ENCODE measurements at places on chromosomes 6 and 20.

DNA sequence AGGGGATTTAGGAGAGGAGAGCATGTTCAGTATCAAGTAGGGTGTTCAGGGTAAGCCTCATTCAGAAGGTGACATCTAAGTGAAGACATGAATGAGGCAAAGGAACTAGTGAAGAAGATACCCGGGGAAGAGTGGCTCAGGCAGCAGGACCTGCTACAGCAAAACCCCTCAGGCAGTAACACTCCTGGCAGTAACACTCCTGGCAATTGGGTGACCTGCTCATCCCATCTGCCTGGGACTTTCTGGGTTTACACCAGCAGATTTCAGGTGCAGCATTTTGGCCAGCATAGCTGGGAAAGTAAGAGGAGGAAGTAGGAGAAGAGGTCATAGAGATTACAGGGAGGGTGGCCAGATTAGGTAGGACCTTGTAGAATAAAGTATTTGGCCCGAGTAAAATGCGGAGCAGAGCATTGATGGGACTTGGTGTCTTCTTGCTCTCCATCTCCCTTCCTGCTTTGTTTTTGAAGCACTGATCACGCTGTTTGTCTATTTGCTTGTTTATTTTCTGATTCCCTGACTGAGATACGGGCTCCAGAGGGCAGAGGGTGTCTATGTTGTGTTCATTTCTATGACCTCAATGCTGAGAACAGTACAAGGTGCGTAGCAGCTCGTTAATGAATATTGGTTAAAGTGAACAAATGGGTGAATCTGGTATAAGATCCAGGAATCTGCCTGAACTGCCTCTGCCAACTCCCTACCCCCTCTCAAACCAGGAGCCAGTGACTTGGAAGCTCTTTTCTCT, 88.3 kb downstream of the IYD start:
- no peak for DNase-seq

GRCh38 chr20:52992632-52993031, 20.5 kb downstream of the TSHZ2 start:
- no peak for DNase-seq

- no peak for DNase-seq
These were observed 259.3 kb downstream of the TFAP2B start for GRCh38 chr6:51077821-51078518.

- no peak for DNase-seq
These were observed 412.0 kb upstream of the NOX3 start for GRCh38 chr6:155867682-155868081.

DNA sequence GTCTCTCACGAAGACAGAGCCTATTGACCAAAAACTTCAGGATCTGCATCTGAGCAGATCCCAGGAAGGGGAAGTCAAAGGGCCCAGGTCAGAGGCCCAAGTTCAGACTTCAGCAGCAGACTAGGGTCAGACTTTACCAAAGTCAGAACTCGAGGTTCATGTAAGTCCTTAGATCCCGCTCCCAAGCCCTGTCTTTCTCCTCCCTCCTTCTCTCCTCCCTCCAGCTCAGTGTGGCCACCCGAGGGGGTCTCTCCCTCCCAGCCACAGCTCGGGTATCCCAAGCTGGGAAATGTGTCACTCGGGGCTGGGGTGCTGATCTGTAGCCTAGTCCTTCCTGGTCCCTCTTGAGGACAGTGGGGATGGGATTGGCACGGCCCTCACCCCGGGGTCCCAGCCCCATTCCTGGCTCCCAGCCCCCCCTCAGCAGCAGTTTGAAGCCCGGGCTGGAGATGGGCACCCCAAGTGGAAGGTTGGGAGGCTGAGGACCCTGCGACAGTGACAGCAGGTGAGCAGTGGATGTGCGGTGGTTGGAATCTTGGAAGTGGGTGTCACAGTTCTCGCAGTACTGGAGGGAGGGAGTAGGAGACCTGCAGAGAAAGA, 1.6 kb upstream of the C6orf47 start:
- no peak for DNase-seq

GRCh38 chr20:23161968-23162696, 76.0 kb upstream of the CD93 start:
- peak; percentile 85 for DNase-seq

GRCh38 chr6:147190556-147190955, 13.7 kb upstream of the STXBP5 start:
- DNase-seq: no peak

DNA sequence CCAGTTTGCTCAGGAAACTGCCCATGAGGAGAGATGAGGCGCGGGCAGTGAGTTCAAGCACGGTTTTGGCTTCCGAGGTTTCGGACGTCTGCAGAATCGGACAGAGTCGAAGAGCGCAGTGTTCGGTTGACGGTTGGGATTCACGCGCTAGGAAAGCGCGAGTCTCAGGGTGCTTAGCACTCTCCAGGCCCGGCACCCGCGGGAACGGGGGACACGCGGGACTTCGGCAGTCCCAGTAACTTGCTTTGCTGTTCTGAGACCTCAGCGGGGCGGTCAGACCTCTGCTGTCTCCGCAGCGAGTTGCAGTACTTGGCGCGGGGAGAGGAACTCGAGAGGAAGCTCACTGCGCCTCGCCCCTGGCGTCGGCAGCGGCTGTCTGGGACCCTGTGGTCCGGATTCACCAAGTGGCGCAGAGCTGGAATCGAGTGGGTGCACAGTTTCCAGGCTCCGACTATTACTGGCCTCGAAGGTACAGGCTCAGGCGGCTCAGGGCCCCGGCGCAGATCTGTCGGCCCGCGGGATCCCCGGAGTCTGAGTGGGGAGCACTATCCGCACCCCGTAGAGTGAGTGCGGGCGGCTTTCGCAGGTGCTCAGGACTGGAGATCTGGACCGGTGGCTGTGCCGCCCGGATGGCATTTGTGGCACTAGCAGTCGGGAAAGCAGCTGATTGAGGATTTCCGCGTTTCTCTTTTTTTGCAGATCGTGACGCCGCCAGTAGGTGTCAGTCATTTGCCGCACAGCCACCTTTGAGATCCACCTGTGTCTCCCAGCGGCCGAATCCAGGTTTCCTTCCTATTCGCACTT, at the start of gene POM121L2:
Gene POM121L2 (minus strand): TSS at position 128 of the 804 bp plus-strand sequence. CDS start 103 bp downstream, at position 25.
- no peak for DNase-seq

DNA sequence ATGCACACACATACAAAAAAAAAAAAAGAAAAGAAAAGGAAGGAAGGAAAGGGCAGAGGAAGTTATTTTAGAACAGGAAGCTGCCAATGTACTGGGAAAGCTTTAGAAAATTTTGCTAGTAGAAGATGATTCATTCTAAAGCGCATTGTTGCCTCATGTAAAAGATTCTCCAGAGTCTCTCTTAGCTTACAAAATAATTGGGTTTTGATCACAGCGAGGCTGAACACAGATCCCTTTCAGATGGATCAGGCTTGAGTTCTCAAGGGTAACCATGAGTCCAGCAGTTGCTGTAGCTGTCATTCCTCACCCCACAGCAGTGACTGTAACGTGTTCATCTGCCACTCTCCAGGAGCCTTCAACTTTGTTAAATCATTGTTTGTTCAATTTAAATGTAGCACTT, 81.9 kb downstream of the PHACTR2 start:
- DNase-seq: peak; percentile 5

GRCh38 chr20:18849131-18849530, 35.5 kb downstream of the SCP2D1 start:
- DNase-seq: no peak

DNA sequence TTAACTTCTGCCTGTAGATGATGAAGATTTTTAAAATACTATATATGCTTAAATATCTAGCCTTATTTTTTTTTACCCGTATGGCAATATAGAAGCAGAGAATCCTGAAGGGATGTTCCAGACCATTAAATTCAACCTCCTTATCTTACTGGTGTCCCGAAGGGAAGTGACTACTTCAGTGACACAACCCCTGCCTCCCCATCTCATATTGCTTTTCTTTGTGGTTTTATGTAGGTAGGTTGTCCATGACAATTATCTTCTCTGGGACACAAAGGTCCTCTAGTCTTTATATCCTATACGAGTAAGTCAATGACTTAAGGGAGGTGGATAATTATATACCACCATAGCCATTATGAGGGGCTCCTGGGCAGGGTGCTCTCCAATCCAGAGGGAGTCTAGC, 57.4 kb upstream of the EMILIN3 start:
- no peak for DNase-seq

GRCh38 chr6:34705241-34705640, 8.7 kb upstream of the ILRUN start:
- no peak for DNase-seq

GRCh38 chr6:148173548-148173947, 169.1 kb upstream of the SASH1 start:
- no peak for DNase-seq

GRCh38 chr6:27547157-27548075, 74.5 kb upstream of the ZNF184 start:
- DNase-seq: no peak

- no peak for DNase-seq
These were observed 45.8 kb upstream of the SCML4 start for GRCh38 chr6:107869871-107870270.

GRCh38 chr6:24154121-24154520, 28.1 kb downstream of the NRSN1 start:
- DNase-seq: no peak

GRCh38 chr6:118876198-118876597, 17.8 kb upstream of the ASF1A start:
- no peak for DNase-seq

- no peak for DNase-seq
These were observed 33.4 kb downstream of the KIF25 start for GRCh38 chr6:168030908-168031307.

DNA sequence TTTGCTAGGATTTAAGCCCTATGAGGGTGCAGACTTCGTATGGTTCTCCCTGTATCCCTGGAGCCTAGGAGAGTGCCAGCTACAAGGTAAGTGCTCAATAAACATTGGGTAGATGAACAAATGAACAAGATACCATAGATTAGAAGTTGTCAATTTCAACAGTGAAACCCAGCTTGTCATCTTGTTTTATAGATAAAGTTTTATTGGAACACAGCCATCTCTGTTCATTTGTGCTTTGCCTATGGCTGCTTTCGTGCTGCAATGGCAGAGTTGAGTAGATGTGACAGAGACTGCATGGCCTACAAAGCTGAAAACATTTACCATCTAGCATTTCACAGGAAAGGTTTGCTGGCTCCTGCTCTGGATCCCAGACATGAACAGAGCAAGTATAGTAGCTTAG, 5.6 kb downstream of the DAAM2 start:
- DNase-seq: no peak

- DNase-seq: no peak
These were observed 318.9 kb upstream of the JAG1 start for GRCh38 chr20:10992731-10993130.

DNA sequence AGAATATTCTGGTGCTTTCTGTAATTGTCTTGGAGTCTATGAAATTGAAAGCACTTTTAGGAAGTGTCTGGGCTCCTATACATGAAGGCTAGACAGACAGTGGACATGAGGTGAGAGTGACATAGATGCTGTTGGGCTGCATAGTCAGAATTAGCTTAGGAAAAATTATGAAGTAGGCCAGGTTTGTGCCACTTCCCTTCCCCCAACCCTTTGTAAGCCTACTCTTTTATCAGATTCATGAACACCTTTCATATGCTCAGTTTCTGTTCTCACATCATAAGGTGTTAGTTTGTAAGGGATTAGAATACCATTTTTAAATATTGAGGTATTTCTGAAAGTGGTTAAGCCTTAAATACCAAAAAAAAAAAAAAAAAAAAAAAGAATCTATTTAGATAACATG, 18.4 kb upstream of the SNPH start:
- DNase-seq: no peak

DNA sequence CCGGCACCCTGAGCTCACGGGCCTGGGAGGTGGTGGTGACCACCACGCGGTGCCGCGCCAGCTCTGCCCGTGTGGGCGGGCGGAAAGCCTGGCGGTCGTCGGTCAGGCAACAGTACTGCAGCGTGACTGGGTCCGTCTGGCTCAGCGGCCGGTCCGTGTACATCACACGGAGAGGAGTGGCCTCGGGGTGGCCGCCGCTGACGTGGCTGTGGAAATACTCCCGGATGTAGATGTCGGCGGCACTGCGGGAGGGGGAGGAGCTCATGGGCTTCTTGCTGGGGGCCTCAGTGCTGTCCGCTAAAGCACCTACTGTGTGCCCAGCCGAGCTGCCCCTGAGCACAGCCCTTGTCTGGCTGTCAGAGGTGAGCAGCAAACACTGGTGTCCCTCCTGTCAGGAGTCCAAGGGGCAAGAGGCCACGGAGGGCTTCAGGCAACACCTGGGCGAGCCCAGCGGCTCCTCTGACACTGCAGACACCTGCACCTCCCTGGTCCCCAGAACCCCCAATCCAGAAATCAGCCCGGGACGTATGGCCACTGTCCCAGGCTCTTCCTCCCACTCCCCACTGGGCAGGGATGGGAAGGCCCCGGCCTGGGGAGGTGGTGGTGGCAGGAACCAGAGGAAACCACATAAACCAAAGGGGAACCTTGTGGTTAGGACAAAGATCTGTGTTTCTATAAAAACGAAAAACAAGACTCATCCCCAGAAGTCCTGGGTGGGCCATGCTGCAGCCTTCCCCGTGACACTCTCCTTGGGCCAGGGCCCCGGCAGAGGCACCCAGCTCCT, 6.5 kb downstream of the HELZ2 start:
- peak; percentile 76 for DNase-seq

DNA sequence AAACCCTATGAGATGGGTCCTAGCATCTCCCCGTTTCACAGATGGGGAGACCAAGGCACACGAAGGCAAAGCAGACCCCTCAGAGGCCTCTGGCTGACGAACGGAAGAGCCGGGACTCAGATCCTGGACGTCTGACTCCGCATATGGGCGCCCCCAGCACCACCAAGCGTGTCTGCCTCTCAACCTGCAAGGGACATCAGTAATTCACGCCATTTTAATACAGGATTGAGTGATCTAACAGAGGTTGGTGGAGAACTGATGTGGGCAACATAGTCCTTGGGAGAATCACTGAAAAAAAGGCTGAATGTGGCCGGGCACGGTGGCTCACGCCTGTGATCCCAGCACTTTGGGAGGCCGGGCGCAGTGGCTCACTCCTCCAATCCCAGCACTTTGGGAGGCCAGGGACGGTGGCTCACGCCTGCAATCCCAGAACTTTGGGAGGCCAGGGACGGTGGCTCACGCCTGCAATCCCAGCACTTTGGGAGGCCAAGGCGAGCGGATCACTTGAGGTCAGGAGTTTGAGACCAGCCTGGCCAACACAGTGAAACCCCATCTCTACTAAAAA, 206.6 kb downstream of the DLL1 start:
- no peak for DNase-seq

GRCh38 chr20:62320581-62321354, 18.0 kb downstream of the ADRM1 start:
- DNase-seq: no peak

DNA sequence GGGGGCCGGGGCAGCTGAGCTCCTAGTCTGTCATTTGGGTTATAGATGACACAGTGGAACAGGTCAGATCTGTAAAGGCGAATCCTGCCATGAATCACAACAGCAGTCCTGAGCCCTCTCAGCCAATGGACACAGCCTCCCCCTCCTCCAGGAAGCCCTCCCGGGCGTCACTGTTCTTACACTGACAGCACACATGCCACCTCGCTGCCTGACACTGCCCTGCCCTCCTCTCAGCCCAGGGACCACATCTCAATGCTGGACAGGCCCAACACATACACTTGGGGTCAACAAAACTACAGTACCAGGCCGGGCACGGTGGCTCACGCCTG, 26.8 kb downstream of the ZBTB46 start:
- no peak for DNase-seq

DNA sequence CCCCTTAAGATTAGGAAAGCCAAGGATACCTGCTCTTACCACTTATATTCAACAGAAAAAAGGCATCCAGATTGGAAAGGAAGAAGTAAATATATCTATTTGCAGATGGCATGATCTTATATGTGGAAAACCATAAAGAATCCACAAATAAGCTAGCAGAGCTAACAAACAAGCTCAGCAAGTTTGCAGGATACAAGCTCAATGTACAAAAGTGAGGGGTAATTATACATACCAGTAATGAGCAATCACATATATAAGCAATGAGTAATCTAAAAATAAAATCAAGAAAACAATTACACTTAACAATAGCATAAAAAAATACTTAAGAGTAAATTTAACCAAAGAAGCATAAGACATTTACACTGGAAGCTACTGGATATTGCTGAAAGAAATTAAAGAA, 31.6 kb upstream of the HMGN3 start:
- no peak for DNase-seq
